ENCODE measurements at places on chromosomes 16 and 17.

DNA sequence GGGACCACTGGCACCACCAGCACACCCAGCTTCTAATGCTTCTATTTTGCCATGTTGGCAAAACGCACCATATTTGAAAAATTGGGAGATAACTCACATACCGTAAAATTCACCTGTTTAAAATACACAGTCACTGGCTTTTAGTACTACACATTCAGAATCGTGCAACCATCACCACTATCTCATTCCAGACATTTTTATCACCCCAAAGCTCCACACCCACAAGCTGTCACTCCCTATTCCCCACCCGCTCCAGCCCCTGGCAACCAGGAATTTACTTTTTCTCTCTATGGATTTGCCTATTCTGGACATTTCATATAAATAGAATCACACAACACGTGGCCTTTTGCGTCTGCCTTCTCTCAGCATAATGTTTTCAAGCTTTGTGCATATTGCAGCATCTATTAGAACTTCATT is 25.0 kb downstream of the PPL start:
- no peak overlapping the region for H3K27ac ChIP-seq
- H3K4me1 ChIP-seq, result no peaks in the 10 kb centered on the region
- no peaks in the 10 kb centered on the region for H3K36me3 ChIP-seq
- H3K4me3 ChIP-seq, result no peak overlapping the region
- H3K27me3 ChIP-seq, result no peaks in the 10 kb centered on the region

GRCh38 chr17:75634376-75634740 is 1.1 kb downstream of the SMIM5 start:
- H3K36me3 ChIP-seq, result peaks cover 4% of the 10 kb centered on the region
- H3K4me3 ChIP-seq, result no peak overlapping the region
- no peak for DNase-seq
- H3K27ac ChIP-seq, result no peak overlapping the region
- no peaks in the 10 kb centered on the region for H3K27me3 ChIP-seq

DNA sequence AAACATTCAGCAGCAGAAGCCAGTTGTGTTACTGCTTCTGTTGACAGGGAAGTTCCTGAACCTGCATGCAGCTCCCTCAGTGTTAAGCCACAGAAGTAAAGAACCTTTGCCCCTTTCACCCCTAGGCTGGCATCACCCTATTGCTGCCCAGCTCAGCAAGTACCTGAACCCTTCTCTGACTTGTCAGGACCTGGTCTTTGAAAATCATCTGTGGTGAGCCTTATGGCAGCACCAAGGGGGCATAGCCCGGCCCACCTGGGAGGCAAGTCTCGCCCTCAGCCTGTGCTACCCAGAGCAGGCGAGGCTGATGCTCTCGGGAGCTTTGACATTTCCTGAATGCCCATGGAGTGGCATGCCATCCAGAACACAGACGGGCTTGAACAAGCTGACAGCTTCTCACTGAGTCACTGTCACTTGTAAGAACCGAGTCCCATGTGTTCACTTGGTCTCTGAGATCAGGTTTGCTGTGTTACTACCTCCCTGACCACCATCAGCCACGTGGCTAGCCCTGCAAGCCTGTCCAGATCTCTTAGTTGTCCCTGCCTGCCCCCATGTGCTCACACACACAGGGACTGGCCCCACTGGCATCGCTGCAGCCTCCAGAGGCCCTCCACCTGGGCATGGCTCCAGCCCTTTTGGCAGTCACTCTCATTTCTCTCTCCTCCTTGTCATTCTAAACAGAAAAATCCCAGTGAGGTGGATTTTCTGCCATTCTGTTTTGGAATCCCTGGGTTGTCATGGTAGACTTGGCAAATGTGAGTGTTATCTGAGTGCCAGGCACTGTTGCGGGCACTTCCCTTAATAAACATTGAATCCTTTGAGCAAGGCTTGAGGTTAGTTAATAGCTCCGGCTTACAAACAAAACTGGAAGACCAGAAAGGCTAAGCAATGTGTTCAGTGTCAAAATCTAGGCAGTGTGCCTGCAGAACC is 2.9 kb upstream of the CARMIL2 start:
- H3K4me1 ChIP-seq, result peaks cover 12% of the 10 kb centered on the region
- no peaks in the 10 kb centered on the region for H3K27me3 ChIP-seq
- H3K36me3 ChIP-seq, result no peaks in the 10 kb centered on the region
- no peak overlapping the region for H3K27ac ChIP-seq
- no peak overlapping the region for H3K4me3 ChIP-seq

DNA sequence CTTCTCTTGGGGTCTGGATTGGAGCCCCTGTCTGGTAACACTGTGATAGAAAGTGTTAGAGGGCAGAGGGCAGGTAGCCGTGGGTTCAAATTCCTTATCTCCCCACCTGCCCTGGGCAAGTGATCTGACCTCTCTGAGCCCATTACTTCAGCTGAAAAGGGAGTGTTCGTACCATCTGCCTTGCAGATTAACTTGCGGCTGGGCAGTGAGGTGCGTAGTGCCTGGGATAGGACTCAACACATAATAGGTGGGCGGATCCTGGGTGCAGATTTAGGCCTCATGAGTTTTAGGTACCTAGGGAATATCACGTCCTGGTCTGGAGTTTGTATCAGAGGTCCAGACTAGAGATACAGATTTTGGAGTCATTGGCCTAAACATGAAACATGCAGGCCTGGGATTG is 329.6 kb downstream of the CPPED1 start:
- no peaks in the 10 kb centered on the region for H3K27me3 ChIP-seq
- H3K27ac ChIP-seq, result no peak overlapping the region
- peaks cover 31% of the 10 kb centered on the region for H3K36me3 ChIP-seq
- no peak for DNase-seq
- no peak overlapping the region for H3K4me3 ChIP-seq
- no peaks in the 10 kb centered on the region for H3K4me1 ChIP-seq

DNA sequence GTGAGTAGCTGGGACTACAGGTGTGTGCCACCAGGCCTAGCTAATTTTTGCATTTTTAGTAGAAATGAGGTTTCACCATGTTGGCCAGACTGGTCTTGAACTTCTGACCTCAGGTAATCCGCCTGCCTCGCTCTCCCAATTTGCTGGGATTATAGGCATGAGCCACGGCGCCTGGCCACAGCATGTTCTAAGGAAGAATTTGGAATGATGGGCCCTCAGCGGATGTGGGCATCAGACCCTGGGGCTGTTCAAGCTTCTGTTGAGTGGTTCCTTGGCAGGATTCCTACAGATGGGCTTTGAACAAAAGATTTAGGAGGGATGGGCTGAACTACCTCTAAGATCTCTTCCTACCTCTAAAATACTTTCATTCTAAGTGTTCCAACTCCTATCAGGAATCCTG is 4.1 kb downstream of the PRPSAP2 start:
- peaks cover 1% of the 10 kb centered on the region for H3K36me3 ChIP-seq
- H3K27ac ChIP-seq, result no peak overlapping the region
- H3K4me1 ChIP-seq, result peaks cover 33% of the 10 kb centered on the region
- DNase-seq, result no peak

- no peak overlapping the region for H3K4me3 ChIP-seq
- H3K27me3 ChIP-seq, result peaks cover 27% of the 10 kb centered on the region
- no peak for DNase-seq
- no peak overlapping the region for H3K27ac ChIP-seq
These were observed 6.7 kb upstream of the HSD11B2 start for GRCh38 chr16:67424261-67424615.

DNA sequence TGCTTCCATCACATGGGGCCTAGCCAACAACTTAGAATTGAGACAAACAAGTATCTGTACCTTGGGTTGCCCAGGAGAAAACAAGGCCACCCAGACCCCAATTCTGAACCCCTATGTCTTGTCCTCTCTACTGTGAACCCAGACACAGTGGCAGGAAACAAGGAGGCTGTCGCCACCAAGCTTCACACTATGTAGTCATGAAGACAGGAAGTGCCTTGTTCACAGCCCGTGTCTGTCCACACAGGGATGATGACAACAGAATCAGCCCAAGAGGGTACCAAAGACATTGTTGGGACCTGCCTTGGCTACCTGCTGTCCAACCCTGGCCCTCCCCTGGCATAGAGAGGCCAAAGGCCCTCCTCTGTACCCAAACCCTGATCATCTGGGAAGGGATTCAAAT is 84.8 kb downstream of the CDYL2 start:
- H3K27ac ChIP-seq, result no peak overlapping the region
- H3K36me3 ChIP-seq, result no peaks in the 10 kb centered on the region
- peak; percentile 17 for DNase-seq
- no peak overlapping the region for H3K4me3 ChIP-seq
- H3K4me1 ChIP-seq, result peaks cover 5% of the 10 kb centered on the region

DNA sequence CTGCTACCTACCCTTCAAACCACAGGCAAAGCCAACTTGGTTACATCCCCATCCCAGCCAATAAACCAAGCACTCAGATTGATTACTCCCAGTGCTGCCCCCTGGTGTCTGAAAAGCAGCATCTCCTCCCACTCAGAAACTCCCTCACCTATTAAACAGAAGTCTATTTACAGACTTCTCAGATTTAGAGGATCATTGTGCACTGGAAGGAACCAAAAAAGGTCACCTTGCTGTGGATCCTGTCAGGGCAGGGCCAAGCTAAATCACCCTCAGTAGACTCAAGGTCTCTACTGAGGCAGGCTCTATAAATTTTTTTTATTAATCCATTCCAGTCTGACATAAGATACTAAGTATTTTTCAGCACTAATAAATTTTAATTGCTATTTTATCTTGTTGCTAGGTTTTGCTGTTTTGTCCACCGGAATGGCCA is 17.6 kb downstream of the HIGD1B start:
- no peaks in the 10 kb centered on the region for H3K4me1 ChIP-seq
- H3K36me3 ChIP-seq, result peaks cover 82% of the 10 kb centered on the region
- no peak overlapping the region for H3K27ac ChIP-seq

- no peak for DNase-seq
- peaks cover 6% of the 10 kb centered on the region for H3K4me1 ChIP-seq
- H3K27me3 ChIP-seq, result peaks cover 11% of the 10 kb centered on the region
- H3K4me3 ChIP-seq, result no peak overlapping the region
- no peak overlapping the region for H3K27ac ChIP-seq
- no peaks in the 10 kb centered on the region for H3K36me3 ChIP-seq
These were observed 271.4 kb downstream of the MAF start for GRCh38 chr16:79329166-79329521.

GRCh38 chr17:4987767-4988567 is 492 bp upstream of the CAMTA2 start:
- peak overlapping the region; percentile 84 for H3K27ac ChIP-seq
- H3K4me1 ChIP-seq, result peaks cover 21% of the 10 kb centered on the region
- DNase-seq, result peak; percentile 61
- peaks cover 4% of the 10 kb centered on the region for H3K36me3 ChIP-seq
- peak overlapping the region; percentile 70 for H3K4me3 ChIP-seq

DNA sequence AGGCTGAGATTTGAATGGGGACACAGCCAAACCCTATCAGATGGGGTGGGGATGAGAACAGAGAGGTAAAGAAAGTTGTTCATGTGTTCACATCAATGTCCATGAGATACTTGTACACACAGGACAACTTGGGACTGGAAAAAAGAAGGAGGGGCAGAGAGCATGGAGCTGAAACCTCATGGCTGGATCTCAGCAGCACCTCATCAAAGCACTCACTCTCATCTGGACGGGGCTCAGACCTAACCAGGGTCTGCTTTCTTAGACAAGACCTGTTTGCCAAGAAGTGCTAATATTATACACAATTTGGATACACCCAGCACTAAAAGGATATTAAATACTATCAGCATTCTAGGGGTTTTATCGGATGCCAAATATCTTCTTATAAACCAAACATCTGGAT is 399.8 kb downstream of the SLC39A11 start:
- DNase-seq, result no peak
- H3K4me3 ChIP-seq, result no peak overlapping the region
- H3K4me1 ChIP-seq, result no peaks in the 10 kb centered on the region

DNA sequence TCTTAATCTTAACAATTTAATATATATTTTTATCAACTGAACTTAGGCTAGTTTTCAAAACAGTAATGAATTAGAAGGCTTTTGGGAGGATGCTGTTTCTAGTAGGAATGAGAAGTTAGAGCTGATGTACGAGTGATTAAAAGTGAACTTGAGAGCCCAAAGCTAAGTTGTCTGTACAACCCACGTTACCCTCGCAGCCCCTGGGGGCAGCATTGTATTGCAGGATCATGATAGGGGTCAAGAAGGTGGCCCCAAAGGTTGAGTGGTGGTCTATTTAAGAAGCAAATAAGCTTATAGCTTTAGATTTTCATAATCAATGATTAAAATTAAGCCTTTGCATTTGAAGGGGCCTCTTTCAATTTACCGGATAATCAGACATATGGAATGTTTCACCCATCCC is 33.7 kb upstream of the ALDH3A2 start:
- no peak overlapping the region for H3K4me3 ChIP-seq
- no peak for DNase-seq
- no peaks in the 10 kb centered on the region for H3K36me3 ChIP-seq
- no peaks in the 10 kb centered on the region for H3K27me3 ChIP-seq
- H3K27ac ChIP-seq, result no peak overlapping the region

GRCh38 chr17:48628649-48629410 is 2.7 kb upstream of the HOXB9 start:
- H3K36me3 ChIP-seq, result no peaks in the 10 kb centered on the region
- no peak overlapping the region for H3K4me3 ChIP-seq
- peaks cover 35% of the 10 kb centered on the region for H3K4me1 ChIP-seq
- no peak overlapping the region for H3K27ac ChIP-seq
- peaks cover 88% of the 10 kb centered on the region for H3K27me3 ChIP-seq

DNA sequence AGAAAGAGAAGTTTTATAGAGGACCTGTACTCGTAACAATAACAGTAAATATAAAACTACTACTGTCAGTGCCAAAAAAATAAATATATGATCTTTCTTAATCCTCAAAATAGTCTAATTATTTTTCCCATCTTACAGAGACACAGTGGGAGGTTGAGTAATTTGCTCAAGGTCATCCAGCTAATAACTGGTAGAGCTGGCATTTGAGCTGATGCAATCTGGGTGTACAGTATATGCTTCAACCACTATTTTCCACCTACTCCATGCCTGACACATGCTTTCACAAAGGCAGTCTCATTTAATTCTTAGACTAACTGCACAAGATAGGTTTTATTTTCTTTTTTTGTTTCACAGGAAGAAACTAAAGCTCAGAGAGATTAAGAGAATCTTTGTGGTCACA is 33.6 kb downstream of the PIGL start:
- no peak overlapping the region for H3K27ac ChIP-seq
- no peak overlapping the region for H3K4me3 ChIP-seq
- H3K4me1 ChIP-seq, result no peaks in the 10 kb centered on the region

DNA sequence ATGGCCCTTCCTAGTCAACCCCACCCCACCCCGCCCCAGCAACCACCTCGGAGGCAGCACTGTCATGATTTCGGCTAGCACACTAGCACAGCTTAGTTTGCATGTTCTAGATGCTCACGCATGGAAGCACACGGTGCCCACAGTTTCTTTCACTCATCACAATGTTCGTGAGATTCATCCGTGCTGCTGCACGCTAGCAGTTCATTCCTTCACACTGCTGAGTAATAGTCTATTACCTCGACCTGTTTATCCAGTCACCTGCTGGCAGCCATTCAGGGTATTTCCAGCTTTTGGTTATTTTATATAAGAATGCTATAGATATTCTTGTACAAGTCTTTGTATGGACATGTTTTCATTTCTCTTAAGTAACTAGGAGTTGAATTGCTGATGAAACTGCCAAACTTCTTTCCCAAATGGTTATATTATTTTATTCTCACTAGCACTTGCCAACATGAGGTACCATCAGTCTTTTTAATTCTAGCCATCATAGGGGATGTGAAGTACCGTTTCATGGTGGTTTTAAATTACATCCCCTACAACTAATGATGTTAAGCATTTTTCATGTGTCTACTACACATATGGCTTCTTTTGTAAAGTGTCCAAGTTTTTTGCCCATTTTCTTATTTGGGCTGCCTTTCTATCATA is 75.7 kb downstream of the CYTH1 start:
- peak overlapping the region; percentile 45 for H3K27ac ChIP-seq
- H3K4me1 ChIP-seq, result peaks cover 39% of the 10 kb centered on the region
- peaks cover 19% of the 10 kb centered on the region for H3K36me3 ChIP-seq
